Activated CD8-positive, alpha-beta memory T cell treated with anti-CD3 and anti-CD28 coated beads for 48 hours (primary cell): ENCODE measurements at places on chromosomes 1 and 21.
A peak's percentile ranks its signal among the peaks of the same experiment; 100 is the strongest.

DNA sequence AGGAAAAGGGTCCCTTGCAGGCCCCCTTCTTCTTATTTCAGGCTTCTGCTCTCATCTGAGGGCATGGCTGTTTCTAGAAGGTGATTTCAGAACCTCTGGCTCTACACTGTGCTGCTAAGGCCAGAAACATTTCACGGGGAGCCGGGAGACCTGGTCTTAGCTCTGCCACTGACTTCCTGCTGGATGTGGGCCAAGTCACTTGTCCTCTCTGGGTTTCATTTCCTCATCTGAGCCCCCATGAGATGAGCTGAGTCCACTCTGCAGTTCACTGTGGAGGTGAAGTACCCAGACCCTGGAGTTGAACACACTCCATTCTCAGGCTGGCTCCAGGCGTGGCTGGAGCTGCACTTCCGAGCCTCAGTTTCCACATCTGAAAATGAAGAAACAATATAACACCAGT lies 2.1 kb downstream of the PADI1 start:
- DNase-seq: no peak

DNA sequence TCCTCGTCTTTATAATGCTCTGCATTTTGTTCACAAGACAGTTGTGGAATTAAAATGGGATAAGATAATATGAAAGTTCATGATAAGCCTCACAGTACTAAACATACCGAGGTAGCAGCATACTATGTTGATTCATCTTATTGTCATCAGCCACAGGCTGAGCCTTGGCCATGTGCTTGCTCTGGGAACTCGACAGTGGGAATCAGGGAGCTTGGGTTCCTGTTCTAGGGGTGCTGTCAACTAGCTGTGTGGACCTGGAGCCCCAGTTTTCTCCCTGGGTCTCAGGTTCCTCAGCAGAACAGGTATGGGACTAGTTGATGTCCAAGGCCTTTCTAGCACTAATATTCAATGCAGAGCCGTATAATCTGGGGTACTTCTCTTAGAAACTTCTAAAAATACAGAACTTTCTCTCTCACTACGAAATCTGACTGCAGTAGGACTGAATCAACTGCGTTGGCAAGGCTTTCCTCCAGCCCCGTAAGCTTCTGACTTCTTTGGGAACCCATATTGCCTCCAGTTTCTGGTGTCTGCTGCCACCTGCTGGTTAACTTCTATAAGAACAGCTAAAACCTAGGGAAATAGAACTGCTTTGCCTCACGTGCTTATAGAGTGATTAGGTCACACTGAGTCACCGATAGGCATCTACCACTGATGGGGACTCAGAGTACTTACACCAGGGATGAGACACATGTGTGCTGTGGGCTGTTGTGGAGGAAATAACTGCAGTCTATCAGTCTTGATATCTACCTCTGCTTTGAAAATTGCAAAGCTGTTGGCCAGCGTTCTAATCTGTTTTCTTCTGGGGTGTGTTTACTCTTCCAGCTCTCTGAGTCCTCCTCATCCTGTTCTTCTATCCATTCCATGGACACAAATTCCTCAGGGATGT lies 110.9 kb downstream of the RGL1 start:
- peak; percentile 42 for DNase-seq

GRCh38 chr1:85314726-85315125 lies 38.3 kb upstream of the BCL10 start:
- no peak for DNase-seq

- peak; percentile 49 for DNase-seq
Observed at GRCh38 chr1:170670802-170671628, 7.1 kb downstream of the PRRX1 start.

GRCh38 chr1:56864430-56864829 lies 9.8 kb downstream of the C8A start:
- DNase-seq: no peak

DNA sequence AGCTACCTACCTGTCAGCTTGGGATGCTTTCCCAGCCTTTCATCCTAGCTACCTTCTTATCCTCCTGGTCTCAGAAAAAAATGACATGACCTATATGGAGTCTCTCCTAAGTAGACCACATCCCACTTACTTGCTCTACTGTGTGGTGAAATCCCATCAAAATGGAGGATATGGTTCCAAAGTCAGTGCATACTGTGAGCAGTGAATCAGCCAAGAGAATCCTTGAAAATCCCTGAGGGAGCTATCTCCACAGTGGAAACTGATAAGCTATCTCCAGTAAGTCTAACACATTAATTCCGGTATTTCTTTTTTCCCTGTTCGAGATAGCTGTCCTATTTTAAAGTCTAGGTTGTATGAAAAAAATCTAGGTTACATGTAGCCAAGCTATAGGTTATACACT lies 189.7 kb downstream of the FGGY start:
- no peak for DNase-seq

- peak; percentile 58 for DNase-seq
Observed at GRCh38 chr1:26833432-26834405, 7.2 kb downstream of the ZDHHC18 start.

DNA sequence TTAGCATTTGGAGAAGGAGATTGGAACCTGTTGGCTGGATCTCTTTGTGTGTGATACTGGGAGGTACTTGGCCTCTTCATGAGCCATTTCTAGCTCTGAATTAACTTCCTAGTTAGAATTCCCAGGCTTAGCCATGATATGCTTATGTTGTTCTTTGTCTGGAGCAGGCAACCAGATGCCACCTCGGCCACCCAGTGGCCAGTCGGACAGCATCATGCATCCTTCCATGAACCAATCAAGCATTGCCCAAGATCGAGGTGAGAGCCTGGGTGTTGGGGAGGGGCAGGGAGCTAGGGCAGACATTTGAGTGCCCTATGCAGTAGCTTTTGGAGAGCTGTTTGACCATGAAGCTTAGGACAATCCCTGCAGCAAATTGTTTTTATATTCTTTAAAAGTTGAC lies 26.5 kb upstream of the PIGV start:
- no peak for DNase-seq

DNA sequence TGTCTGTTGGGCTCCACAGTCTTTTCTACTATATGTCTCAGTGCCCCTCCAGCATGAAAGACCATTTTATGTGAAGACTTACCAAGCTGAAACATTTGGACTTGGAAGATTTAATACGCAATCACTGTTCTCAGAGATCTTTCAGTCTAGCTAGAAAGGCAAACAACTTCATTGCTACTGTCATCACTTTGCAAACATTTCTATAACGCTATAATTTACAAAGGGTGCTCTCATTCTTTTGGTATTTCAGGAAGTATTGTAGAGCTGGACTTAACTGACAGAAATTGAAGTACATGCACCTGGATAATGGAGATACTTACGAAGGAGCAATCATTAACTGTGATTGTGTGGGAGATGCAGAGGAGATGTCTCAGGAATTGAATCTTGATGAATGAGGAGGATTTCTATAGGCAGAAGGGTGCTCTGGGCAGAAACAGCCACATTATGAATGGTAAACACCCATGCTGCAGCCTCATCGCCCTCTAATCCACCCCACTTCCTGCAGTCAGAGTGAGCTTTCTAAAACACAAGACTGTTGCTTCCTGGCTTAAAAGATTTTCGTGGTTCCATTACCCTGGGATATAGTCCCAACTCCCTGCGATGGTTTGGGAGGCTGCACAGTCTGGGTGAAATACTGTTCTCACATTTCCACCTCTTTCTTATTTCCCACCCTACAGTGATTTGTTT lies 75.1 kb upstream of the GNG12 start:
- DNase-seq: no peak

- no peak for DNase-seq
Observed at GRCh38 chr1:211870156-211870555, 39.6 kb upstream of the LPGAT1 start.

DNA sequence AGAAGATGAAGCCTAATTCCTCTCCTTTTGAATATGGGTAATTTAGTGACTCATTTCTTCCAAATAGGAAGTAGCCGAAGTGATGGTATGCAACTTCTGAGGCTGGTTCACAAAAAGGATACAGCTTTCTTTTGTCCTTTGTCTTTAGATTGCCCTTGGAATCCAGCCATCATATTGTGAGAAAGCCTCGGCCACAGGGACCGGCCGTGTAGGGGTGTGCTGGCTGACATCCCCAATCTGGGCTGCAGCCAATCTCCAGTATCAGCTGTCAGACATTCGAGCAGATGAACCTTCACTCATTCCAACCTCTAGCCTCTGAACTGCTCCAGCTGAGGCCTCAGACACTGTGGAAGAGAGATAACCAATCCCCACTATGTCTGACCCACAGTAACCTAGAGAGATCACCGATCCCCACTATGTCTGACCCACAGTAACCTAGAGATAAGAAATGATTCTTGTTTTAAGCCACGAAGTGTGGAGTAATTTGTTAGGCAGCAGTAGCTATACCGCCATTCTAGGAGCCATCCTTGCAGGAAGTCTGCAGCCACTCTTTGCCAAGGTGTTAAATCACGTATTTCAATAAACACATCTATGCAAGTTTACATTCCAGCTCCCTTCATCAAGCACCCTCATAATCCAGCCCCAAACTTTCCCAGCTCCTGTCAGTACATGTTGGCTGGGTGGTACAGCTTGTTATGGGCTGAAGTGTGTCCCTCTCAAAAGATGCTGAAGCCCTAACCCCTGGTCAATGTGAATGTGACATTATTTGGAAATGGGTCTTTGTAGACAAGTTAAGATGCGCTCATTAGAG lies 2.9 kb upstream of the DIP2A start:
- DNase-seq: no peak

DNA sequence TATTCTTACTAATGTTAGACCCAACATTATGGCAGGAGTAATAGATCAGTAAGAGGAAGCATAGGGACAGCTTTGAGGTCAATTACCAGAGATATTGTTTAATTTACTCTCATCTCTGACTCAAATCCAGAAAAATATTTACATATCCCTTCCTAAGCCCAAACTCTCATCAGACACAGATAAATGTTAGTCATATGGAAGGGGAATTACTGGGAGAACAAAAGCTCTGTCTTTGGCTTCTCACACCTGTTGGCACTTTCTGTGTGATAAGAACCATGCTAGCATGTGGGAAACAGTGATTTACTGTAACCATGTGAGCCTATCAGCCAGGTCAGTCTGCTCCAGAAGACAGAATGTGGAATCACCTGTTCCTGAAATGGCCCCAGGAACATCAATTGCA lies 72.4 kb downstream of the DUSP10 start:
- no peak for DNase-seq

DNA sequence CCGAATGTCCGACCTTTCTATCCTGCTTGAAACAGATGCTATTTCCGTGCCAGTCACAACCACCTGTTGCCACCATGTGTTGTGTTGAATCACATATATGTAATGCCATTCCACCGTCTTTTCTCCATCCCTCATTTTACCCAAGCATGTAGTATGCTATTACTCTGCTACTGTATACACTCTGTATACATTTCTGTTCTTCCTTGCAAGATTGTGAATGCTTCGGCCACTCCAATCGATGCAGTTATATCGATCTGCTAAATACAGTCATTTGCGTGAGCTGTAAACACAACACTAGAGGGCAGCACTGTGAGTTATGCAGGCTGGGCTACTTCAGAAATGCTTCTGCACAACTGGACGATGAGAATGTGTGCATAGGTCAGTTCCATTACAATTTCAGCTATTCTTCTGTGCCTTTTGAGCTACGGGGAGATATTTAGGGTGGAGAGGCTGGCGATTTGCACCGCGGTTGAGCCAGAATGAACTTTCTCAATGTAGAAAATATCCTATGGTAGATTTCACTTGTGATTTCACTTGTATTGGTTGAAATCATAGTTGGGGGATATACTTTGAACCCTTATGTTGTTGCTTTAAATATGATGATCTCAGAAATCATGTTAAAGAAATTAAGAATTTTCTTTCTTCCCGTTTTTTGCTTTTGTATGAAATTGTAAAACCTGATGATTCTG lies 289.8 kb downstream of the NTNG1 start:
- DNase-seq: no peak

DNA sequence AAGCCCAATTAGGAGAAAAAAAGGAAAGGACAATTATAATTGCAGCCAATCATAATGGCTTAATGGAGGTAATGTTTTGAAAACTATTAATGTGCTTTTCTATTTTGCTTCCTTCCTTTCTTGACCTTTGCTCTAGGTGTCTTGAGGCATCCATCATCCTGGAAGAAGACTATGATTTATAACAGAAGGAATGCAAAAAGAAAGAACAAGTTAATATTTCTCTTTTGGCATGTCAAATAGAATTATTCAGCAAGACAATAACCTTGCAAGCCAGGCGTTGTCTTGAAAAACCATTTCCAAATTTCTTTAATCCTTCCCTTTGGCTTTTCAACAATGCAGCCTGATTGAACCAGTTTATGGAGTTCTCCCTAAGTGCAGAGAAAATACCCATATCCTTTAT lies 107.7 kb upstream of the USP24 start:
- DNase-seq: no peak

DNA sequence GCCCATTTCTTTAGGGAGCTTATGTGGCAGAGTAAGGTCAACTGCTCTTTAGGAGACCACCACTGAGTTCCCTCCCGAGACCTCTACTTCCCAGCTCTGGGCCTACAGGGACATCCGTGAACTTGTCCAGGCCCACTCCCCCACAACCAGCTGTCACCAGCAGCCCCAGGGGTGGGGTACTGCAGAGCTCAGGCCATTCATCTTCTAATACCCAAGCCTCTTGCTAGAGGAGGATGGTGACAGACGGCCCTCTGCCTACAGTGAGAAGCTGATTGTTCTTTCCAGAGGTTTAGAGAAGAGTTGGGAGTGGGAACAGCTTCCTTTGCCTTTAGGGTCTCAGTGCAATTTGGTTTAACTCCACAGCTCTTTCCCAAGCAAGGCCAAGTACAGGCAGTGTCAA lies 33.2 kb upstream of the ARTN start:
- no peak for DNase-seq

GRCh38 chr1:19423130-19423529 lies 62.2 kb downstream of the CAPZB start:
- no peak for DNase-seq

DNA sequence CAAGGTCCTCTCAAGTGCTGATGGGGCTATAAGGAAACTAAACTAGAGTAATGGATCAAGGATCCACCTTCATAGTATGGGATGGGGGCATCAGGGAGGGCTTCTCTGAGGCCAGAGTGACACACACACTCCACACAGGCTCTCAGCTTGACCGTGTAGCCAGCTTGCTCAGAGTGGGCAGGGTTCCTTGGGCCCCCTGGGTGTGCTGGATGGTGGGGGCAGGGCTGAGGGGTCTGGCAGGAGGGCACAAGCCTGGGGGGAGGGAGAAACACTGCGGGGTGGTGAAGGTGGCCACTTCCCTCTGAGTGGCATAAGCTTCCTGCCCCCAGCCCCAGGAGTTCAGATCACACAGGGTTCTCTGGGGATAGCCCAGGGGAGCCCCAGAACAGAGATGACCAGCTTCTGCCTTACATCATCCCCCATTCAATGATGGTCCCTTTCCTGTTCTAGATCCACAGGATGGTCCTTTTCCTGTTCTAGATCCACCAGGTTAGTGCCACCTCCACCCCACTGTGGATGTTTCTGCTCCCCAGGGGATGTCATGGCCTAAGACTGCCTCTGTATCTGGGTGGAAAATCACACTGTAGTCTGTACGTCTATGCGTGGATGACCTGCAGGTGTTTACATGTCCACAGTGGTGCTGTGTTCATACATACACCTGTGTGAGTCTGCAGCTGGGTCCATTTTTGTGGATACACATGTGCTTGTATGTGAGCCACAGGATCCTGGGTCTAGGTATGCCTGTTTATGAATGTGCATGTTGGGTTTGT lies 525.0 kb downstream of the PTPRU start:
- DNase-seq: no peak
